ENCODE measurements at places on chromosomes 12 and 14.

DNA sequence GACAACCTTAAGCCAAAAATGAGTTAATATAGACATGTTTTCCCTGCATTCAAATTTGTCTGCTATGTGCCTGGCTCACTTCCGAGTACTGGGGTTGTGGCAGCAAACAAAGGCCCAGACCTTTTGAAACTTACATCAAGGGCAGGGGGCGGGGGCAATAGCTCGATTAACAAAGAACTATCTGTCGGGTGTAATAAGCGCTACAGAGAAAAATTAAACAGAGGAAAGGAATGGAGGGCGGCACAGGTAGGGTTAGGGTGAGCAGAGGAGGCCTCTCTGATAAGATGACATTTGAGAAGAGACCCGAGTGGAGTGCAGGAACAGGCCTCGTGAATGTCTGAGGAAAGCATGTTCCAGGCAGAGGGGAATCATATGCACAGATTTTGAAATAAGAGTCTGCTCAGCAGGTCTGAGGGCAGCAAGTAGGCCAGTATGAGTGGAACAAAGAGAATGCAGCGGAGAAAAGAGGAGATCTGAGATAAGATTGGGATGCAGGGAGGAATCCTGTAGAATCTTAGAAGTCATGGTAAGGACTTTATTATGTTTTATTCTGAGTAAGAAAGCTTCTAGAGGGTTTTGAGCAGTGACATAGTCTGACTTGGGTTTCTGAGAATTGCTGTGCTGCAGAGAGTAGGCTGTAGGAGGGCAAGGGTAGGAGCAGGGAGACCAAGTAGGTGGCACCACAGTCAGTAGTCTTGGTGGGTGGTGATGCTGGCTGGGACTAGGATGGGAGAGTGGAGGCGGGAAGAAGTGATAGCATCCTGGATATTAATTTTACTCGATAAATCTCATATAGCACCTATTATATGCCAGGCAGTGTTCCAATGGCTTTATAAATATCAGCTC, 52.6 kb downstream of the BICDL1 start:
- peak; percentile 13 for ATAC-seq

GRCh38 chr12:65106948-65107347, 14.2 kb downstream of the WIF1 start:
- no peak for ATAC-seq

DNA sequence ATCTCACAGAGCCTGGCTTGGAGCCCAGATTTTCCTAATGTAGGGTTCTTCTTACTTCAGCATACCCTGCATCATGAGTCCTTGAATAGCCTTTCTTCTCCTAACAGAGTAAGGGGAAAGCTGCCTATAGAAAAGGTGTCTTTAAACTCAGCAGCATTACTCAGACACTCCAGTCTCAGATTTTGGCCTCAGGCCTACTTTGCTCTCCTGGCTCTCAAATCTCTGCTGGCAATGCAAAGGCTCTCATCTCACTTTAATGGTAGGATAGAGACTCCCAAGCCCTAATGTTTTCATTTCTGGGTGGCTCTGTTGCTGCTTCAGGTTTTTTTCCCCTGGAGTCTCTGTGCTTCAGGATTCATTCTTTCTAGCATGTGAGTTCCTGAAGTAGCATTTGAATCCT, 9.1 kb upstream of the NKX2-8 start:
- ATAC-seq, result no peak

GRCh38 chr14:66240105-66240504, 246.1 kb upstream of the CCDC196 start:
- no peak for ATAC-seq

GRCh38 chr12:107264667-107265066, 171.3 kb upstream of the CRY1 start:
- ATAC-seq, result no peak

- no peak for ATAC-seq
Measured at GRCh38 chr14:105064721-105065143, 498 bp downstream of the GPR132 start.

DNA sequence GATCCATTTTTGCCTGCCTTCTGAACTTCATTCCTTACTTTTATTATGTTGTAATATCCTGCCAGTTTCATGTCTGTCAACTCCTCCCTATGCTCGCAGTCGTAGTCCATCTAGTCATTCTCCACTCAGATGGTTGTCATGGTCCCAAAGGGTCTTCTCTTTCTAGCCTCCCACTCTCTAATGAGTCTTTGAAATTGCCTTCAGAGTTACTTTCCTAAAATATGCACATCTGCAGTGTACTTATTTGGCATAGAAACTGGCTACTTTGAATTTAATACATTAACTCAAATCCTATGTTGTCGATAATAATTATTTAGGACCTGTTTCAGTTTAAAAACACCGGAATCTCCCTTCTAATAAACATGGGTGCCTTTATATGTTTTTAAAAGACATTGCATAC, 101.0 kb downstream of the PDE3A start:
- no peak for ATAC-seq

GRCh38 chr12:75579552-75579951, 68.1 kb upstream of the KRR1 start:
- ATAC-seq, result no peak

- ATAC-seq, result peak; percentile 65
Measured at GRCh38 chr12:131105736-131106348, 152.1 kb downstream of the ADGRD1 start.

- ATAC-seq, result peak; percentile 4
Measured at GRCh38 chr12:96401076-96401871, 1.0 kb upstream of the CDK17 start.

DNA sequence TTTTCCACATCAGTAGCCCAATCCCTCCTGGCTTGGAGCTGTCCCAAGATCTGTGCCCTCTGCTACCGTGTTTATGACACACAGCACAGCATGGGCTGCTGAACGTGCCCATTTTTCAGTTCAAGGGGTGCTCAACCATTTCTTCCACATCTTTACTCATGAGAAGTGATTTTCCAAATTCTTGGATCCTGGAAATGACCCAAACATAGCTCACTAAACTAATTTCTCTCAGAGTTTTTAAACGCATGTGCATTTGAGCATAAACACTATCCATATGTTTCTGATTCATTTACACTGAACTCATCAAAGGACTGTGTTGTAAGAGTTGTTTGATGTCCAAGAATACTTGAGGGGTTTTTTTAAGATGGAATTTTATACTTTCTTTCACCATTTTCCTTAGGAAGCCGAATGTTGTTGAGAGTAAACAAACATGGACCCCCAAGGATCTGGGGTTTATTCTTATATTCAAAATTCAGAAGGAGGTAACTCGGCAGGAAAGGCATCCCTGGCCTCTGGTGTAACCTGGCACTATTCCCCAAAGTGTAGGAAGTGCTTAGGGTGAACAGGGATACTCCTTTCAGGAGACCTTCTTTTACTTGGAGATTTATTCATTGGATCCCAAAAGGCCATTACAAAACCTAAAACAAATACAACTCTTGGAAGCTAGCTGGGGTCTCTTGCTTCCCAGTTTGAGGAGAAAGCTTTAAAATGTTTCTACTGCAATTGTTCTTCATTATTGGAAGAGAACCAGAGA, 215.0 kb downstream of the BMP4 start:
- no peak for ATAC-seq

DNA sequence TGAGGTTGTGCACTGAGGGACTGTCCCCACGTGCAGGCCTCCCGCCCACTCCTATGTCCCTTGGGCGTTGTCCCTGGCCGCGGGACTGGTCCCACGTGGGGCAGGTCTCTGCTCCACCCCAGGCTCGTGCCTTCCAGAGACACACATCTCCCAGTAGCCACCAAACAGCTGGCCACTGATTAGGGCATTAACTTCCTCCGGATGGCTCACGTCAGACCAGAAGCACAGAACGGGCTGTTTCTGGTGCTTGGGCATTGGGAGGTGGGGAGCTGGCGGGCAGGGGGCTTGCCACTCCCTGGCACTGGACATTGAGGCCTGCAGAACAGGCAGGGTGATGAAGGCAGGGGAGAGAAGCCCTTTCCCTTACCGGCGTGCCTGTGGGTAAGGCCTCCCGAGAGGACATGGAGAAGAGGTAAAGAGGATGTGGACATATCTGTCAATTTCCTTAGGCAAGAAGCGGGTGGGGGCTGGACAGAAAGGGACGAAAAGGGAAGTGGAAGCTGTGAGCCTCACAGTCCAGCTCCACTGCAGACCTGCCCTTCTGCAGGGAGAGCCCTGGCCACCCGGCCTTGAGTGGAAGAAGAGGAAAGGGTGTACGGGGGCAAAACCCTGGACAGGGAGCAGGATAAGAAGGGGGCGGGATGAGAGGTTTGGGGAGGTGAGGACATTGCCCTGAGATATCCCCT, 101.2 kb downstream of the NINJ2 start:
- no peak for ATAC-seq

- no peak for ATAC-seq
Measured at GRCh38 chr14:99807413-99808153, 14.4 kb downstream of the EML1 start.

DNA sequence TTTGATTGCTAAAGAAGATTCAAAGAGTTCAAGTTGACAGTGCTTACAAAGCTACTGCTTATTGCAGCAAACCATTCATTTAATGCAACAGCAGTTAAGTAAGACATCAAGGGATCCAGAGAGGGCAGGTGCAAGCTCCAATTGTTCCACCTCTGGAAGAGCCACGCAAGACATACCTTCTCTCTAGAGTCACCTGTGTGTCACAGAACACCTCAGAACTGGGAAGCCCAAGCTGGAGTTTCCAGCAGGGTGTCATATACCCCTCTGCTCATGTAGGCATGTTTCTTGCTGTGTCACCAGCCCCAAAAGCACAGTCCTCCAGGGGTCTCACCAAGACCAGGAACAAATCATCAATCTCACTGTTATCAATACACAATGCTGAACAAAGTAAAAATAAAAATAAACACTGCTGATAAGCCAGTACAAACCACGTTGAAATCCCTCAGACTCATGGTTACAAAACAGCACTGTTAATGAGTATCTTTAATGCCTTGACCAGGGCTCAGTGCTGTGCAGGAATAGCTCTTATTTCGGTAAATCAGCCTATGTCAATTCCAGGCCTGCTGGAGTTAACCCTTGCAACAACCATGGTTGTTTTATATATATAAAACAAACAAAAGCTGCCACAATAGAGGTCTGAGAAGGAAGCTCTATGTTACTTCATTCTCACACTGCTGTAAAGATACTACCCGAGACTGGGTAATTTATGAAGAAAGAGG, 37.4 kb upstream of the BATF start:
- no peak for ATAC-seq

GRCh38 chr14:35471803-35472202, 62.2 kb upstream of the INSM2 start:
- ATAC-seq, result no peak

- ATAC-seq, result no peak
Measured at GRCh38 chr14:96090441-96091148, 51.4 kb downstream of the C14orf132 start.

DNA sequence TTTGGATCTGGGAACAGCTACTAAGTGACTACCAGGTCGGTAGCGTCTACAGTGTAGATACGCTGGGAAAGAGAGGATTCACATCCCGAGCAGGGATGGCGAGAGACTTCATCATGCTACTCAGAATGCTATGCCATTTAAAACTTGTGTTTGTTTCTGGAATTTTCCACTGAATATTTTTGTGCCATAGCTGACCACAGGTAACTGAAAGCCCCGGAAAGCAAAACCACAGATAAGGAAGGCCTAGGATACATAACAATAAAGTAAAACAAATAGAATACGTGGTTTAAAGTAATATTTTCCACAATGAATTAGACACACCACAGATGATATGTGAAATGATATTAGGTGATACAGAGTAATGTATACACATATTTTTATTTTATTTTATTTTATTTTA, 7.9 kb upstream of the HCAR1 start:
- ATAC-seq, result no peak

- ATAC-seq, result no peak
Measured at GRCh38 chr14:74974364-74975058, 19.1 kb upstream of the PGF start.

DNA sequence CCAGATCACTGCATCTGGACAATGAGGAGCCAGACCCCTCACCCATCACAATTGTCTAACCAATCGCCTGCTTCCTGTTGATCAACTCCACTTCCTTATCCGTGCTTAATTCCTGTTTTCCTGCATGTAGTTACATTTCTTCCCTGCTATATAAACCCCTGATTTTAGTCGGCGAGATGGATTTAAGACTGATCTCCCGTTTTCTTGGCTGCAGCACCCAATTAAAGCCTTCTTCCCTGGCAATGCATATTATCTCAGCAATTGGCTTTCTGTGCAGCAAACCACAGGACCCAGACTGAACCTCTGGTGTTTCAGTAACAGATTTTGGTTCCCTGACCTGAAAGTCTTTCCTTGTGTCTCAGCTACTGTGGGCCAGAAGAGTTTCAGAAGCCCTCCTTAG, 272.3 kb downstream of the IPO8 start:
- ATAC-seq, result no peak

DNA sequence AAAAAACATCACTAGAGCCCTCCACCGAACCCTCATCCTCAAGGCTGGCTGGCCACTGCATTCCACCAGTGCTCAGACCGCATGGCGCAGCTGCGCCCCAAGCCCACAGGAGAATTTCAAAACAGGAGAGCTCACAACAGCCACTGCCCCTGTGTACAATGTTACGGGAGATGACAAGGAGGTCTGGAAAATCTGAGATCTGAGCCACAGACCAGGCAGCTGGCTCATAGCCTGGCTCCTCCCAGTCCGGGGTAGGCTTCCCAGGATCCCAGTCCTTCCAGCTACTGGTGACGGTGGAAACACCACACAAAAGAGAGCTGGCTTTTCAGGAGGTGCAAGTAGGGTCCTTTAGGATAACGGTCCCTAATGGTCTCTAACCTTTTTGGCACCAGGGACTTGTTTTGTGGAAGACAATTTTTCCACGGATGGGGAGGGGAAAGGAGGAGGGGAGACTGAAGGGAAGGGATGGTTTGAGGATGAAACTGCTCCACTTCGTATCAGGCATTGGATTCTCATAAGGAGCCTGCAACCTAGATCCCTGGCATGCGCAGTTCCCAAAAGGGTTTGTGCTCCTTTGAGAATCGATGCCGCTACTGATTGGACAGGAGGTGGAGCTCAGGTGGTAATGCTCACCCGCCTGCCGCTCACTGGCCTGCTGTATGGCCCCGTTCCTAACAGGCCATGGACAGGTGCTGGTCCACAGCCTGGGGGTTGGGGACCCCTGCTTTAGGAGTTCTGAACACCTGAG, 23.0 kb upstream of the NRDE2 start:
- no peak for ATAC-seq

DNA sequence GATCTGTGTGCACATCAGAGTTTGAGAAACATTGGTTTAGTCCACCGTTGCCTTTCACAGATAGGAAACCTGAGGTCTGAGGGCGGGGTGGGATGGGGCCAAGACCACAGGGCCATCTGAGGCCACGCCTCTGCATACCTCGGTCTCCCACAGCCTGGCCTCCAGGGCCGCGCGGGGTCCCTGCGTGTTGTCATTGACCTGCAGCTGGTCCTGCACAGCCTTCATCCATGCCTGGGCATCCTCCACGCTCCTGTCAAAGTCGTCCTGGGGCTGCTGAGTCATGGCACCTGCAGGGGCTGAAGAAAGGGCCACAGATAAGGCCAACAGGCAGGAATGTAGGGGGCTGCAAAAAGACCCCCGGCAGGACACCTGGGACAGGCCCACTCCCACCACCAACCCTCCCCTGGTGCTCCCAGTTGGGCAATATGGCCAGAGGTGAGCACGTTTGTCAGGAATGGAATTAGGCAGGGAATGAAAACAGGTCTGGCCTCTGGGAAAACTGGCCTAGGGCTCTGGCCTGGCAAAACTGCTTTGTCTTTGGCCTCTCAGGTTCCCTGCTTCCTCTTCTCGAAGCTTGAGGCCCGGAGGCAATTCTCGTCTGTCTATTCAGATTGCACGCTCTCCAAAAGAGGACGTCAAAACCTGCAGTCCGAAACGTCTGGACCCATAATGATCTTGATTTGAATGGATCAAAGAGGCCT, 40.8 kb downstream of the SYNE3 start:
- no peak for ATAC-seq

GRCh38 chr14:96727980-96728717, 69.0 kb upstream of the VRK1 start:
- ATAC-seq, result no peak

- ATAC-seq, result no peak
Measured at GRCh38 chr12:65728848-65729793, 95.2 kb upstream of the HMGA2 start.

Measured in activated CD4-positive, CD25-positive, alpha-beta regulatory T cell treated with anti-CD3 and anti-CD28 coated beads, Interleukin-2, amount 50 U/mL, for 24 hours (primary cell).